ENCODE measurements at places on chromosomes 11 and 22.

GRCh38 chr11:94738746-94739145 is 29.4 kb upstream of the AMOTL1 start:
- DNase-seq = no peak

DNA sequence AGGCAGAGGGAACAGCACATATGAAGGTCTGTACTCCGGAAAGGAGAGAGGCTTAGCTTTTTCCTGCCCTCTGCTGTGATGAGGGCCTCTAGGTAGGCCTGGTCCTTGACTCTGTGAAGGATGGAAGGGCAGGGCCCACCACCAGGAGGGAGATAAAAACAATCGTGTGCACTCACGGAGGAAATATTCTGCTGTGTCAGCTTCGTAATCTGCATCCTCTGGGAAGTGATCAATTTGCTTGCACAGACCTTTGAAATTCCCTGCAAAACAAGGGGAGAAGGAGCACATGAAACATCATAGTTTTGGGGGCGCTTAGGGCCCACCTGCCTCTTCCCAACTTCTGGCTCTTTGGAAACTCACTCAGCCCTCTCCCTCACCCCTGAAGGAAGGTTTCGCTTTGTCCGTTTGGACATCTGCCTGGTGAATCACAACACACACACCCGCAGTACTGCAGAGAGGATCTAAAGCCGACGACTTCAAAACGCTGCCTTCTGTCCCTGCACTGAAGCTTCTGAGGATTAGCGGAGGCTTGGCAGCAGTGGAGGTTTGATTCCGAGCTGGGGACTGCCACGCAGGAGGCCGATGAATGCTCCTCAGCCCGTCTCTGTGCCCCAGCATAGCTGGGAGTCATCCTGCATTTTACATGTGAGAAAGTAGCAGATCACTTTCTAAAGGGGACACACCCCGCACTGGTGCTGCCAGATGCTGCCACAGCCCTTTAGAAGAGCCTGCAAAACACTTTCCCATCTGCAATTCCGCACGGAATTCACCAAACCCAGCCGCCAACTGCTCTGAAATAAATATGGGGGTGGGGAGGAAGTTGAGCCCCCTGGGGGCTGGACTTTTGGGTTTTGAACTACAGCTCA is 58.6 kb upstream of the EIF3D start:
- no peak for DNase-seq

DNA sequence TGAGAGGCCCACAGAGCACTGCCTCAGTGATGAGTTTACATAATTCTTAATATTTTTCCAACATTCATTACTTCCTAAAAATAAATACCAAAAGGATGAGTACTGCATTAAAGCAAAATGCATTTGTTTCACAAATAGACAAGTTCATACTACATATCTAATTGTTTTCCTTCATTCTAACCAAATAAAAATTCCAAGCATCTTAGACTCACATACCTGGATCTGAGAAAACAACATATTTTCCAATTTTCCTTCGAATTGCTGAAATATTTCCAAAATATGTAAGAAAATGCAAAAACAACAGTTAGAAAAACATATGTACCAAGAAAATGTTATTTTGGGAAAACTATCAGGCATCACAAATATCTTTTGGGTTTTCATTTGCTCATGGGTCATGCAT is 127.9 kb upstream of the CEP126 start:
- DNase-seq = no peak

DNA sequence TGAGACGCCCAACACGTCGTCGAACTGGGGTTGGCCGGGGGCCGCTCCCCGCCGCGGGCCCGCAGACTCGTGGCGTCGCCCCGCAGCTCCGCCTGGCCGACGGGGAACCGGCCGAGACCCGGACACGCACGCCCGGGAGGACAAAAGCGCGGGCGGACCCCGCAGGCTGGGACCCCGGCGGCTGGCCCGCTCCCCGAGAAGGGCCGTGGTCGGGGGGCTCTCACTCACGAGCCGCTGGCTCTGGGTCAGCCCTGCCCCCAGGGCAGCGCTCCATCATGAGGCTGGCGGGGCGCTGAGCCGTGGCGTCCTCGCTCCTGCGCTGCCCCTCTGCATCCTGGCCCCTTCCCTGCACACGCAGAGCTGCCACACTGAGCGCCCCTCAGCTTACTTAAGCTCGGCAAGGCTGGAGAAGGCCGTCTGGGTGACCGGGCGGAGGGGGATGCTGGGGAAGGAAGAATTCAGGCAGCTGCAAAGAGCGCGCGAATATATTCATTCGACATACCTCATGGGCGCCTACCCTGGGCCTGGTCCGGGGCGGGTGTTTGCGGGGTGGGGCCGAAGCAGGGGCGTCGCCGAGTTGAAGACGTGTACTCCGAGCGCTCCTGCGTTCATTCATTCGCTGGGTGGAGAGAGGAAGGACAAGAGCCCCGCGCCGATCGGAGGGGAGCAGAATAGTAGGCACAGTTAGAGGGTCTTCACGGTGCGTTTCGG is 579 bp upstream of the CYB5R2 start:
- DNase-seq = no peak

DNA sequence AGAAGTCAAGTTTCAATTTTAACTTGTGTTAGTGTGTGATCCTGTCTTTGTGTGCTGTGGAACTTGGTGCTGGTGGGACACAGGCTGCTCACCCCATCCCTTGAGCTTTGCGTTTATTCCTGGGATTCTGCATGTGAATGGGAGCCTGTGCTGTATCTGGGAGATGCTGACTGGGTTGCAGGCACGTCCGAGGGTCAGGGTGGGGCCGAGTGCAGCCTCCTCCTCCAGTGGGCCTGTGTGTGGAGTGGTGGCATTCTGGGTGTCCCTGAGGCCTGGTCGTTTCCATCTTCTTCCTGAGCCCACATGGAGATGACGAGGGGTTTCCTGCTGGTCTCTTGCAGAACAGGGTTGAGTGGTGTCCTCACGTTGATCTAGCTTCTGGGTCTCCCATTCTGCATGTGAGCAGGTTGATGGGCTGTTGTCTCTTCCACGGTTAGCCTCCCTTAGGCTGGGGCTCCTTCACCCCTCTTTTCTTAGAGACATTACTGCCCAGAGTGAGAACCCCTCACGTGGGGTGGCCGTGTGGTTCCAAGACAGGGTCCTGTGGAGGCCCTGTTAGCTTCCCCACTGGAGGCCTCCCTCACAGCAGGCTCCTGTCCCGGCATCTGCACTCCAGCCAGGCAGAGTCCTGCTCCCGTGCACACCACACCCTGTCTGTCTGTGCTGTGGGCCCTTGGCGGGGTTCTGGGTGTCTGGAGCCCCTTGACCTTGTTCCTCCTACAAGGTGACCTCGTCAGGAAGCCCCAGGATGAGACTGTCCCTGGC is 4.9 kb downstream of the PTDSS2 start:
- no peak for DNase-seq

DNA sequence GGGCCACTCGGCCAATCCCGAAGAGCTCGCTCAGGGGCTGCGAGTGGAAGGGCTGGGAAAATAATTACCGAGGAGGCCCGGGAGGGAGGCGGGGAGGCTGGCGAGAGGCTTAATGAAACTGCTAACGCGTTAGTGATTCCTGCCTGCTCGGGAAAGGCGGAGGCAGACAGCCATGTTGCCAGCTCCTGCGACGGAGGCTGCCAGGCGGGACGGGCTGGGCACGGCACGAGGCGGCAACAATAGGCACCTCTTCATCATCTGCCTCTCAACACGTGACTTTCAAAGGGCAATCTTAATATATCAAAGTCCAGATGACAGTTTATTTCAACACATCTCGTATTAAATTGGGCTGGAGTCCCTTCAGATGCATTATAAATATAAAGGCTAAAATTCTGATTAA is 68.0 kb upstream of the TCF20 start:
- no peak for DNase-seq

GRCh38 chr11:128187377-128187776 is 400.0 kb downstream of the ETS1 start:
- no peak for DNase-seq

- no peak for DNase-seq
Measured at GRCh38 chr22:23783265-23784150, 3.3 kb upstream of the SMARCB1 start.

DNA sequence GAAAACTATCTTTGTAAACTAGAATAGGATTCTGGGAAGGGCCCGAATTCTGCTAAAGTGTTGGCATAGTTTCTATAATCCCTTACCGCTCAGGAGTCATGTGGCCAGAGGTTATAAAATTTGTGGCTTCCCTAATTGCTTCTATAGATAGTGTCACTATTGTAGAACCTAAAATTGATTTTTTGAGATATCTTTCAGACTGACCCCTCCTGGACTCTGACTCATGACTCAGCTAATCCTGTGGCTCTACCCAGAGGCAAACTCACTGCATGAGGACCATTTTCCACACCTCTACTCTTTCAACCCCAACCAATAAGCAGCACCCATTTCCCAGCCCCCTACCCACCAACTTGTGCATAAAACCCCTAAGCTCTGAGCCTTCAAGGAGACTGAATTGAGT is 61.8 kb upstream of the PRSS23 start:
- no peak for DNase-seq

DNA sequence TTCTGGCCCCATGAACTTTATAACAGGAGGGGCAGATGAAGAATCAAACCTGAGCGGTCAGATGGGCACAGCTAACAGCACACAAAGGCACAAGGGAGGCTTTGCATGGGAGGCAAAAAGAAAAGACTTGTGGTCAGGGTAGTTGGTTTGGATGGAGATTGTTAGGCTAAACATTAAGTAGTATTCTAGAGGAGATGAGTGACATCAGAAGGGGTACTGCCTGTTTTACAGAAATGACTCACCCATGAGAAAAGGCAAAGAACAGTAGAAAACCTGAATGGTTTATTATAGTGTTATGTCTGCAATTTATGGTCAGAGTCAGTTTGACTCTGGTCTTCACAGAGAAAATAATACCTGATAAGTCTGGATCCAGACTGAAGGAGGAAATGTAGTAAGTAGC is 129.8 kb upstream of the KIRREL3 start:
- DNase-seq = no peak

DNA sequence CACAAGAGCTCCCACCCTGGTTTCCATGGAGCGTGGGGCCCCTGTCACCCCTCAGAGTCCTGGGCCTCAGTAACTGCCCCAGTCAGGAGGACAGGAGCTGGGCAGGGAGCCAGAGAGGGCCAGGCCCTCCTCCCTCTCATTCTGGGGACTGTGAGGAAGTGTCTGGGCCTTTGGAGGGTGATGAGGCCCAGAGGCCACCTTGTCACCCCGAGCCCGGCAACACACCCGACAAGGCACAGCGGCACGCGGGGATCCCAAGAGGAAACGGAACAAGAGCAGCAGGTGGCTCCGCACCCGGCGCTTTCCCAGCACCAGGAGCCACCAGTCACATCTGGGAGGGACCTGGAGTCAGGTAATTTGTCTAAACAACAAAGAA is 72.1 kb downstream of the CELSR1 start:
- no peak for DNase-seq

GRCh38 chr11:128907585-128907984 is 16.4 kb downstream of the KCNJ5 start:
- DNase-seq = no peak

DNA sequence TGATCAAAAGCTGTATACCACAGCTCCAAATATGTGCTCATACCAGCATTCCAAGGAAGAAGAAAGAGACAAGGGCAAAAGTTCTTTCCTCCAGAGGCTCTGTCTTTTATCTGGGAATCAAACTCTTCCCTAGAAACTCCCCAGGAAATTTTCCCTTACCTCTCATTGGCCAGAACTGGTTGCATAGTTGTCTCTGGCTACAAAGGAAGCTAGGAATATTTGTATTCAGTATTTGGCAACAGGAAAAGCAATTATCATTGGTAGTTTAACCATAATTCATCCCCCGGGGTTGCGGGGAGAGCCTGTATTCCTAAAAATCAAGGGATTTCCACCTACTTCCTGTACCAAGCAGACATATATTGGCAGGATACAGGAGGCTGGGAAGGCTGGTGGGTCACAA is 10.5 kb upstream of the ZFTA start:
- no peak for DNase-seq

DNA sequence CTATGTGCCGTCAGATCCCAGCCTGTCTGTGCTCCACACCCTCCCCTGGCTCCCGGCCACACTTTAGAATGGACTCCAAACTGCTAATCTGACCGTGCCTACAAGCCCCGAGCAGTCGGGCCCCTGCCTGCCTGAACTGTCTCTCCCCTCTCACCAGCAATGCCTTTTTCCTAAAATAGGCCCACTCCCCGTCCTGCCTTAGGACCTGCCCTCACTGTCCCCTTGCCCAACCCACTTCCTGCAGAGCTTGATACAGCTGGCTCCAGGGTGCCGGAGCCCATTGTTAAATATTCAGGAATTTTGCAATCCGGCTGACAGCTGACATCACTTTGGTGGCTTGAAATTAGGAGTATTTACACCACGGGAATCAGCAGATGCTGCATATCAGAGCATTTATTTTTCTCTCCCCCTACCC is 21.4 kb downstream of the MN1 start:
- DNase-seq = no peak

- no peak for DNase-seq
Measured at GRCh38 chr11:10990637-10991193, 132.9 kb upstream of the ZBED5 start.

DNA sequence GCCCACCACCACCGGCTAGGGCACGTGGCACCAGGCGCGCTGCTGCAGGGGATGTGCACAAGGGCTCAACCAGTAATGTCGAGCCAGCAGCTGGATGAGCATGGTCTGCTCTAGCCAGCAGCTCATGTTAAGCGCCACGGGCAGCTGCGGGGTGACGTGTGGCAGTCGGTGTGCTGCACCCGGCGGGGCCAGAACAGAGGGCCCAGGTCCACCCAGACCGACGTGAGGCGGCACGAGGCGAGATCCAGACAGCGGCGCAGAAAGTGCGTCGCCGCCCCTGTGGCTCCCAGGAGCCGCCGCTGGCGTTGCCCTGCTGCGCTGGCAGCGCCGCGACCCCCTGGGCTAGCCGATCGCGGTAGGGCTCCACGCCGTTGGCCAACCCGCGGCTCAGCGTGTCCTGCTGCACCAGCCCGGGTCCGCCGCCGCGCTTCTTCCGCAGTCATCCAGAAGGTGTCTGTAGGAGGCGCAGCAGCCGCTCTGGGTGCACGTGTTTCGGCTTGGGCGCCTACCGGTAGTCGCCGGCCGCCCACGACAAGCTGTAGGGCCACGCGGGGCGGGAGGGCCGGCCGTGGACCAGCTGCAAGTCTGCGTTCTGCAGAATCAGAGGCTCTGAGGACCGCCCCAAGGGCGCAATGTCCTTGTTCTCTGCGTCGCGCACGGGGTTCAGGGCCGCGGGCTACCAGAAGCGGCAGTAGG is 4.6 kb upstream of the GALR3 start:
- peak; percentile 69 for DNase-seq

GRCh38 chr11:109329716-109330115 is 92.3 kb upstream of the C11orf87 start:
- DNase-seq = no peak

All from CD4-positive, alpha-beta T cell treated with Interleukin-10 for 1 hour (primary cell).